ENCODE measurements at places on chromosomes 16 and 17. TPM values are rescaled to one million over a fixed set of nuclear protein-coding genes. Genes with fewer than 3 reads are reported as not detected.

Gene FOXN1
- 0.07 TPM for total RNA-seq

Gene CLEC18B
- 0.20 TPM for total RNA-seq

Gene KIFC3
- 68.5 TPM for total RNA-seq

Gene STXBP4
- 7.8 TPM for total RNA-seq

DNA sequence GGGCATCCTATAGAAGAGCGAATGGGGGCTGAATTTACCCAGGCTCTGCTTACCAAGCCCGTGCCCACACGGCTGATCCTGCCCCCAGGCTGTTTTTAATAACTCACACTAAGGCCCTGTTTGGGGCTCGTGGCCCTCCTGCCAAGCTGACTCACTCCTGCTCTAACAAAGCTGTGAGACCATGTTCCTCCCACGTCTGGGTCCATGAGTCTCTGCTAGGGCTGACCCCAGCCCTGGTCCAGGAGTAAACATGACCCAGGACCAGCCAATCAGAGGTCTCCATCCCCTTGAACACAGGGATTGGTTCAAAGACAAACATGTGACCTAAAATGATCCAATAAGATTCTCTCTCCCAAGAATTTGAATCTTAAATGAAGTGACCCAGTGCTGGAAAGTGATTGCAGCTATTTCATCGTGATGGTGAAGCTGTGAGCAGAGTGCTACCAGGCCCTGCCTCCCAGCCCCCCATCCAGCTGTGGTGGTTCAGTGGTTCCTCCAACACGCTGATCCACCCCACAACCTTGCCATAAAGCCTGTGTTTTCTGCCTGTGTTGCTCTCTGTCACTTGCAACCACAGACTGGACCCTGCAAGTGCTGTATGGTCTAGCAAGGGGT, 57.2 kb downstream of the C16orf82 start:
- no peak for DNase-seq

- DNase-seq, result no peak
These were observed 153.9 kb upstream of the C17orf78 start for GRCh38 chr17:37221865-37222264.

- DNase-seq, result no peak
These were observed 432 bp upstream of the SLC46A1 start for GRCh38 chr17:28406473-28406814.

DNA sequence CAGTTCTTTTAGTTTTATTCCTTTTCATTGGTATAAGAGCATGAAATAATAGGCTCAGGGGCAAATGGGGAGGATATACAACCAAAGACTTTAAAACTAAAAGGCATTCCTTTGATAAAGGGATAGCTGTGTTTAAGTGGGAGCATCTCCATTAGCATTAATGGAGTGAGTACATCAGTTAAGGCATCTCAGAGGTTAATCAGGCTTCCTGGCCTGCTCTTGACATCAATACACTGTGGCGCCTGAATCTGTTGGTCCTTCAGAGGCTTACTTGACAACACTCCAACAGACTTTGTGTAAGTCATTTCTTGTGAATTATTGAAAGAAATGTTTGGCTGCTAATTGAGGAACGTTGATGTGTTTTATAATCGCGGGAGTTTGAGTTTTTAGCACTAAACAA, 230.7 kb downstream of the BCAS3 start:
- DNase-seq, result no peak

DNA sequence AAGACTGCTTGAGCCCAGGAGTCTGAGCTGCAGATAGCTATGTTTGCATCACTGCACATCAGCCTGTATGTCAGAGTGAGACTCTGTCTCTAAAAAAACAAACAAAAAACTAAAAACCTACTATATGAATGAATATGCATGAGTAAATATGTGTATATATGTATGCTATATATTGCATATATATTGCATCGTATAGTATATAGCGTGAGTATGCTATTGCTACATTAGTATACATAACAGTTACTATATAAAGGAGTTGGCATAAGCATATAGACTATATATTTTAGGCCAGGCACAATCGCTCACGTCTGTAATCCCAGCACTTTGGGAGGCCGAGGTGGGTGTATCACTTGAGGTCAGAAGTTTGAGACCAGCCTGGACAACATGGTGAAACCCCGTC, 16.1 kb downstream of the DDX42 start:
- no peak for DNase-seq

GRCh38 chr17:30433514-30433913, 43.7 kb upstream of the GOSR1 start:
- DNase-seq, result peak; percentile 57

- no peak for DNase-seq
These were observed 38.2 kb upstream of the CCDC182 start for GRCh38 chr17:57783338-57783742.

DNA sequence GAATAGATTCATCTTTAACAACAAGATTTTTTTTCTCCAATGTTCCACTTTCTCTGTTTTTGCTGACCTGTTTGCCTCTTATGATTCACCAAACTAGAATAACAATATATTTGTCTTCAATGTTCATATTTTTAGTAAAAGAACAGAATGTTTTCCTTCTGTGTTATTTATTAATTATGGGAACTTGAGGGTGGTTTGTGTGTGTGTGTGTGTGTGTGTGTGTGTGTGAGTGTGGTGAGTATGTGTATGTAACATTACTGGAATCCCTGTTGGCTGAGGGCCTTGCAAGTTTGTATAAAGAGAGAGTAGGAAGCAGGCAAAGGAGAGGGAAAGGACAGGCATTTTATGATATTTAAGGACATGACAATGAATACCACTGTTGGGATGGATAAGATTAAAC, 13.8 kb downstream of the STXBP4 start:
- no peak for DNase-seq

DNA sequence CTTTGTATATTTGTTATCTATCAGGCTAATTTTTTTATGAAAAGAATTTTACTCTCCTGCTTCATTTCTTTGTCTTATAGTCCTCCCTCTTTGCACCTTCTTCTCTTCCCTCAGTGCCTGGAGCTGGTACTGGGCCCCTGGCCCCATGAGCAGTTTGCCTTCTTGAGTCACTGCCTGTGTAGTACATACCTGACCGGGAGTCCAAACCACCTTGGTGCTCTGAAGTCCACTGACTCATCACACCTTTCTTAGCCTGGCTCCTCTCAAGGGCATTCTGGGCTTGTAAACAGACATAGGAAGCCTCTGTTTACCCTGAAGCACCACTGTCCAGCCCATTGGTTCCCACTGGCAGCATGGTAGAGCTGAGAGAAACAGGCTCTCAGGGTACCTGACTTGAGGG, 11.0 kb upstream of the TACO1 start:
- peak; percentile 29 for DNase-seq

- no peak for DNase-seq
These were observed at the start of gene SOST for GRCh38 chr17:43758497-43759174. TSS of gene SOST (minus strand) at chr17:43758791. CDS start at chr17:43758741, 50 bp downstream.

DNA sequence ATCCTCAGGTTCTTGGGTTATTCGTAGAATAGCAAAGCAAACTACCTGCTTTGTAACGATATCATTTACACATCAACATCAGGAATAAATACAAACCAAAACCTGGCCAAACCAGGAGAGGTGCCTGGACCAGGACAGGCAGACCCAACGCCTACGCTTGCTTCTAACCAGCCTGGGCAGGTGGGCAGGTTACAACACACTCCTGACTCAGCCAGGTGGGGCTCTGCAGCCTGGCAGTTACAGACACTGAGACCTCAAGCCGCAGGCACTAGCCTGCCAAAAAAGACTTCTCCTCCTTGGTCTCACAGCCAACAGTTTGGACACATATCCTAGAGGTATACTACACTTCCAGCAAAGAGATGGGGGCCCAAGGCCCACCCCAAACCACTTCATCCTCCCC, 14.0 kb downstream of the ANKRD11 start:
- peak; percentile 97 for DNase-seq

DNA sequence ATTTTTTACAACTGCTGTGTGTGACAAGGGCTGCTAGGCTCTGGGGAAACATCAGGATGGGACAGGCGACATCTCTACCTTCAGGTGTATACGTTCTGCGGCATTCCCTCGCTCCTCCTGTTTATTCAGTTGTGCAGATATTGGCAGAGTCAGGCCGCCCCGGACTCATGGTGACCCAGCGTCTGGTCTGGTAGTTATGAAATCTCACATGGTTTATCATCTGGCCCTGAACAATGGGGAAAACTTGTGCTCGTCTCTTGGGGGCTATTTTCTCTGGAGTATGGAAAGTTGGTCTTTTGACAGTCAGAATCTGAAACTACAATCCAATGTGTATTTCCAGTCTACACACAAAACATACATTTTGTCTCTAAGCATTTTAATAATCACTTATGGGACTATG, 3.3 kb downstream of the MARCHF10 start:
- peak; percentile 60 for DNase-seq

DNA sequence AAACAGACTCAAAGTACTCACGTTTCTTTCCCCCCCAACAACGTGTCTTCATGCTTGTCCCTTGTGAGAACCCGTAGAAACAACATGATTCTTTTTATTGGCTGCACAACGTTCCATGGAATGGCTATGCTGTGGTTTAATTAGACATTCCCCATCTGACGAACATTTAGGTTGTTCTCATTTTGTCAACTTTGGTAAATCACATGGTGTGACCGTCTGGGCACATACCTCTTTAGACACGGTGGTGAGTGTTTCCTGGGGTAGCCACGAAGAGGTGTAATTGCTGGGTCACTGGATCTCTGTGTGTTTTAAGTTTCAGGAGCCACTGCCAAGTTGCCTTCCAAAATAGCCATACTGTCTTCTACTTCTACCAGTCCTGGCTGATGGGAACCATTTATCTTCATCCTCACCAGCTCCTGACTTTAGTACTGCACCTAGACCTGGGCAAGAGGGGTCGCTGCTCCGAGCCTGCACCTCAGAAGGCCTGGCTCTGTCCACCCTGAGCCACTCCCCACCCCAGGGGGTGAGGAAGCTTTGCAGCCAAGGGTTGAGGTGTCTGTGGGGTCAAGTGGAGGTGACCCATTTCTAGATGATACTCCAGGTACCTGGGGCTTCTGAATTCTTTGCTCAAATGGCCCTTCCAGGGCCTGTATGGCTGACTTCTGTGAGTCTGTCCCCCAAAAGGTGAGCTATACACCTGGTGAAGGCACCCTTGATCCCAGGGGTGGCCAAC, 84.7 kb downstream of the IRX5 start:
- no peak for DNase-seq

GRCh38 chr17:15340966-15341365, 431 bp downstream of the TEKT3 start:
- no peak for DNase-seq

DNA sequence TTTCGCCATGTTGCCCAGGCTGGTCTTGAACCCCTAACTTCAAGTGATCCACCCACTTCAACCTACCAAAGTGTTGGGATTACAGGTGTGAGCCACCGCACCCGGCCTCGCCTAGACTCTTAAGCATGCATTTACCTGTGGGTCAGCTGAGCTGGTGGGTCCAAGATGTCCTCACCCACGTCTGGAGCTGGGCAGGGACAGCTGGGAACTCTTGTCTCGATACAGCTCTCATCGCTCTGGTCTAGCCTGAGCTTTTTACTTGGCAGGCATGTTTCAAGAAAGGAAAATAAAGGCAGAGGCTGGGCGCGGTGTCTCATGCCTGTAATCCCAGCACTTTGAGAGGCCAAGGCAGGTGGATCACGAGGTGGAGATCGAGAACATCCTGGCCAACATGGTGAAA, 56.9 kb upstream of the PHOSPHO1 start:
- no peak for DNase-seq

DNA sequence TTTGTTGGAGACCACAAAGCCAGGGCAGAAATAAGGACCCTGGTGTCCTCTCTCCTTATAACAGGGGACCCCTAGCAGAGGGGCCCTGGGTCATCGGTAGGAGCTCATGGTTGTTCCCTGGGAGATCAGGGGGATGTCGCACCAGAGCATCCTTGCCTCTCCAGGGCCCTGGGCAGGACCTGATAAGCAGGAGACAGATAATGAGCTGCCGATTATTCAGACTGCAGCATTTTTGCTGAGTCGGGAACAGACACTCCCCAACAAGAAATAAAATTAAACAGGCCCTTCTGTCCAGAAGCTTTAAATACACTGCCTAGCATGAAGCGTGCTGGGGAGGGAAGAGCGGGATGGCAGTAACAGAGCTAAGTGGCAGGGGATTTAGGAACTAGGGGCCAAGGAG, 15.4 kb upstream of the GFAP start:
- DNase-seq, result no peak

GRCh38 chr16:75402159-75402820, 31.0 kb downstream of the CFDP1 start:
- peak; percentile 76 for DNase-seq

Data from foreskin keratinocyte (primary cell).